Trophoblast cell (in vitro differentiated cells and primary cell): ENCODE measurements at places on chromosomes 7 and 10.
A peak's percentile ranks its signal among the peaks of the same experiment; 100 is the strongest.

DNA sequence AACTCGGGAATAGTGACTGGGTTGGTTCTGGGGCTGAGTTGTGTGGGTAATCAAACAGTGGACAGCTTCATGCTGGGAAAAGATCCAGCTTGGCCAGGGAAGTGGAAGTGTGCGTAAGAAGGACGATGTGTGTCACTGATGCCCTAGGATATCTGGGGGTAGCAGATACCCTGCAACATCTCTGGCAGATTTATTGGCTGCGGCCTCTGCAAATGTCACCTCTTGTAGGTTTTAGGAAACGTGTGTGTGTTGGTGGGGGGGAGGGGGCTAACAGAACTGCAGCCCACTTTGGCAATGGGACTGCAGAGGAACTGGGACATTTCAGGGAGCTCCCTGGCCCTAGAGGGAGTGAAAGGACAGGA lies 965 bp upstream of the AGAP3 start:
- H3K4me3 ChIP-seq = no peak overlapping the region
- H3K27ac ChIP-seq = no peak overlapping the region
- peaks cover 60% of the 10 kb centered on the region for H3K4me1 ChIP-seq
- H3K36me3 ChIP-seq = peaks cover 8% of the 10 kb centered on the region
- no peak for DNase-seq

GRCh38 chr10:103967448-103968071 lies 620 bp downstream of the SLK start:
- peak; percentile 49 for DNase-seq
- H3K4me3 ChIP-seq = peak overlapping the region; percentile 92
- H3K36me3 ChIP-seq = no peaks in the 10 kb centered on the region
- H3K27ac ChIP-seq = peak overlapping the region; percentile 81
- H3K27me3 ChIP-seq = no peaks in the 10 kb centered on the region

DNA sequence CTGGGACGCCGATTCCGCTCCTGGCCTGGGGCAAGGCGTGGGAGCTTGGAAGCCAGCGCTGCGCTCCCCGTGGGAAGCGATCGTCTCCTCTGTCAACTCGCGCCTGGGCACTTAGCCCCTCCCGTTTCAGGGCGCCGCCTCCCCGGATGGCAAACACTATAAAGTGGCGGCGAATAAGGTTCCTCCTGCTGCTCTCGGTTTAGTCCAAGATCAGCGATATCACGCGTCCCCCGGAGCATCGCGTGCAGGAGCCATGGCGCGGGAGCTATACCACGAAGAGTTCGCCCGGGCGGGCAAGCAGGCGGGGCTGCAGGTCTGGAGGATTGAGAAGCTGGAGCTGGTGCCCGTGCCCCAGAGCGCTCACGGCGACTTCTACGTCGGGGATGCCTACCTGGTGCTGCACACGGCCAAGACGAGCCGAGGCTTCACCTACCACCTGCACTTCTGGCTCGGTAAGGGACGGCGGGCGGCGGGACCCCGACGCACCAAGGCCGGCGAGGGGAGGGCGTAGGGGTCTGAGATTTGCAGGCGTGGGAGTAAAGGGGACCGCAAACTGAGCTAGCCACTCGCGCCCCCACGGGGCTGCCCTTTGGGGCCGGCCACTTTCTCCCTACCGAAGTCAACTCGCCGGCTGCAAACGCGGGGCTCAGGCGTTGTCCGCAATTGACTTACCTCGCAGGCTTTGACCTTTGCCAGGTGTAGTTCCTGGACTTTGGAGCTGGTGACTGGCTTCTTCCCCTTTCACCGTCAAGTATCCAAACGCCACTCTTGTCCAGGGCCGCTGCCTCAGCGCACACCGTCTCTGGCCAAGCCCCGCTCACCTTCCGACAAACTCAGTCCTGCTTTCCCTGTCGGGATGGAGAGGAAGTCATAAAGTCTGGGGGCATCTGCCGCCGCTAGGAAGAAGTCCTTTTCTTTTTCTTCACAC lies at the start of gene SCIN:
SCIN (plus strand) TSS at position 187 of the 928 bp plus-strand sequence; CDS start at position 254, 67 bp downstream.
- peaks cover 4% of the 10 kb centered on the region for H3K27me3 ChIP-seq
- H3K4me1 ChIP-seq = peaks cover 5% of the 10 kb centered on the region
- H3K27ac ChIP-seq = no peak within 1 kb of the TSS
- H3K36me3 ChIP-seq = no peaks in the 10 kb centered on the region
- peak within 1 kb of the TSS; percentile 63 for H3K4me3 ChIP-seq
- DNase-seq = no peak

- no peaks in the 10 kb centered on the region for H3K27me3 ChIP-seq
- H3K36me3 ChIP-seq = peaks cover 30% of the 10 kb centered on the region
- no peak overlapping the region for H3K4me3 ChIP-seq
- no peak for DNase-seq
Measured at GRCh38 chr7:138911007-138911406, 70.2 kb downstream of the KIAA1549 start.

GRCh38 chr10:132814469-132814856 lies 28.5 kb upstream of the NKX6-2 start:
- no peak overlapping the region for H3K4me3 ChIP-seq
- no peak for DNase-seq
- no peak overlapping the region for H3K27ac ChIP-seq
- no peaks in the 10 kb centered on the region for H3K36me3 ChIP-seq

GRCh38 chr10:21166557-21167287 lies 269.6 kb upstream of the NEBL start:
- peaks cover 2% of the 10 kb centered on the region for H3K36me3 ChIP-seq
- H3K4me1 ChIP-seq = peaks cover 2% of the 10 kb centered on the region
- no peak overlapping the region for H3K27ac ChIP-seq
- H3K27me3 ChIP-seq = no peaks in the 10 kb centered on the region

- DNase-seq = peak; percentile 21
- H3K4me3 ChIP-seq = no peak overlapping the region
- no peaks in the 10 kb centered on the region for H3K27me3 ChIP-seq
Measured at GRCh38 chr7:124532166-124532565, 233.4 kb downstream of the GPR37 start.

DNA sequence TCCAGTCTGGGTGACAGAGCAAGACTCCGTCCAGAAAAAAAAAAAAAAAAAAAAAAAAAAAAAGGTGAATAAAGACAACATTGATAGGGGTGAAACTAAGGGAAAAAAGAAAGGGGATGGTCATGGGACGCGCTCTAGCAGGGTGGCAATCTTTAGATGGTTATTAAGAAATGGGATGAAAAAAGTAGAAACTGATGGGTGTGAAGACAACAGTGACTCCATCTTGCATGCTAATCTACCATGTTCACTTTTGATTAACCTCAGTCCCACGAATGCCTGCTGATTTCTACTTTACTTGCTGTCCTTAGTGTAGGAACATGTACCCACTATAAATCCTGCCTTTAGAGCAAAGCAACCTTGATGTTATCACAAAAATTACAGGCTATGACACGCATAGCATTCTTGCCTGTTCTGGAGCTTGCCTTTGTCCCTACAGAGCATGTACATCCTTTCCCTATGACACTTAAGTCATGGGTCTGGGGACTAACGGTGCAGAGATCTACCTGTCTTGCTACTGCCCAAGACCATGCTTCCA lies 38.5 kb downstream of the P4HA1 start:
- DNase-seq = peak; percentile 35
- peaks cover 4% of the 10 kb centered on the region for H3K36me3 ChIP-seq
- no peaks in the 10 kb centered on the region for H3K4me1 ChIP-seq
- no peak overlapping the region for H3K4me3 ChIP-seq
- no peaks in the 10 kb centered on the region for H3K27me3 ChIP-seq
- no peak overlapping the region for H3K27ac ChIP-seq

DNA sequence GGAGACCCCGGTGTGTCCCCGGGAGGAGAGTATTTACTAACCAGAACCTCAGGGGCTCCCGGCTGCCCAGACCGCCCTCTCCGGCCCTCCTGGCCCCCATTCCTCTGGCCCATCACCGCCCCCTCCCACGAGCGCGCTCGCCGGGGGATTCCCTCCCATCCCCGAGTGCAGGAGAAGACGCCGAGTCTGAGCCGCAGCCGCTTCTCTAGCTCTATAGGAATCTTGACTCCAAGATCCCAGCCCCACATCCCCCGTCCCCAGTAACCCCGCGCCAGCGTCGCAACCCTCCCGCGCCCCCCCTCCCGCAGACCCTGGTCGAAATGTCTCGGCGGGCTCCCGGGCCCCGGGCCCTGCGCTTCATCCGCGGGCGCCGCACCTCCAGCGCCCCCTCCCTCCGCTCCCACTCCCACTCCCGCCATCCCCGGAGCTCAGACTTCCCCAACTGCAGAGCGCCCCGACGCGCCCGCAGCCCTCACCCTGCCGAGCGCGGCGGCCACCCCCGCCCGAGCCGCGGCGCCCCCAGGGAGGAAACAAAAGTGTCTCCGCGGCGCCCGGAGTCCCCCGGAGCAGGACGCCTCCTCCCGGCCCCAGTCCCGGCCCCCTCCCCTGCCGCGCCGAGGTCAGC lies 541 bp downstream of the ELMO1 start:
- DNase-seq = peak; percentile 31
- no peaks in the 10 kb centered on the region for H3K36me3 ChIP-seq
- no peaks in the 10 kb centered on the region for H3K27me3 ChIP-seq
- peaks cover 7% of the 10 kb centered on the region for H3K4me1 ChIP-seq

DNA sequence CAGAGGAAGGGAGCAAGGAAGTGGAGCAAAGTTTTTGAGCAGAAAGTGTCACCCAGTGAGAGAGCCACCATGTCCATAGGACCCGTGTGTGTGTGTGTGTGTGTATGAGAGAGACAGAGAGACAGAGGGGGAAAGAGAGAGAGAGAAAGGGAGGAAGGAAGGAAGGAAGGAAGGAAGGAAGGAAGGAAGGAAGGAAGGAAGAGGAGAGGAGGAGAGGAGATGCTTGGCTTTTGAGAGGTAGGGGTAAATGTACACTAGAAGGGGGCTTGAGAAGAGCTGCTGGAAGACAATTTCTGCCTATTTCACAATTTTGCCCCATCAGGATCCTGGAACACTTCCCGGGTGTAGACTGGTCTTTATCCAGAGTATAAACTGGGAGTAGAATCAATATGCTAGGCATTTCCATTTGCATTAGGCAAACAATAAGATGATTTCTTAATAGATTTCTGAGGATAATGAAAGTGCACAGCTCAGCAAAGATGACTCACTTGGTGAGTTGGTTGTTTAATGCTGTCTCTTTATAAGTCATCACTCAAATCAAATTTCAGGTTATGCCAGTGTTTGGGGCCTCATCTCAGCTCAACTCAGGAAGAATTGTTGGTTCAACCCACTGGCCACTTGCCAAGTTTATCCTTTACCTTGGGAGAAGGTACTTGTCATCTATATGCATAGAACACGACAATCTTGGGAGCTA lies 70.0 kb upstream of the FAM13C start:
- peaks cover 7% of the 10 kb centered on the region for H3K4me1 ChIP-seq
- DNase-seq = no peak
- H3K36me3 ChIP-seq = no peaks in the 10 kb centered on the region
- no peaks in the 10 kb centered on the region for H3K27me3 ChIP-seq
- no peak overlapping the region for H3K27ac ChIP-seq

- H3K27me3 ChIP-seq = no peaks in the 10 kb centered on the region
- peaks cover 19% of the 10 kb centered on the region for H3K4me1 ChIP-seq
- H3K27ac ChIP-seq = no peak overlapping the region
- DNase-seq = no peak
Measured at GRCh38 chr10:26489081-26489480, 50.9 kb downstream of the APBB1IP start.

DNA sequence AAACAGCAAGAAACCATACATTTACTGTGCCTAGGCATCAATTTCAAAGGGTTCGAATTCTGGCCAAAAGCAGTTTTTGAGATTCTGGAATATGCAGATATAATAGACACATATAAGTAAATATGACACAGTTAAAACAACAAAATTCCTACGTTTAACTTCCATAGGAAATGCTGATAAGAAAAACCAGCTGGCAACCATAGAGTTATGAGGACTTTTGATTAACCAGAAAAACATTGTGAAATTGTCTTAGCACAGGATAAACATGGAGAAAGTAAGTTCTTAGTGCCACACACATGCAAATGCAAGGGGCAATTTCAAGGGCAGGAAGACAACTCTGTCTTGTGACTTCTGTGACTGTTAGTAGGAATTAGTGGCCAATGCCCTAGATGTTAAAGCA lies 702.1 kb downstream of the TNS3 start:
- no peaks in the 10 kb centered on the region for H3K36me3 ChIP-seq
- no peak overlapping the region for H3K27ac ChIP-seq
- H3K4me3 ChIP-seq = no peak overlapping the region
- no peaks in the 10 kb centered on the region for H3K27me3 ChIP-seq
- peaks cover 4% of the 10 kb centered on the region for H3K4me1 ChIP-seq

- no peaks in the 10 kb centered on the region for H3K4me1 ChIP-seq
- H3K27ac ChIP-seq = no peak overlapping the region
- H3K4me3 ChIP-seq = no peak overlapping the region
Measured at GRCh38 chr10:104582602-104582951, 58.5 kb upstream of the SORCS3 start.
